ENCODE measurements at places on chromosomes 16 and 17.

GRCh38 chr17:42659079-42659931, at the start of gene TUBG2:
TSS of gene TUBG2 (plus strand) at chr17:42659284. CDS start at chr17:42659504, 220 bp downstream.
- peak; percentile 70 for DNase-seq

DNA sequence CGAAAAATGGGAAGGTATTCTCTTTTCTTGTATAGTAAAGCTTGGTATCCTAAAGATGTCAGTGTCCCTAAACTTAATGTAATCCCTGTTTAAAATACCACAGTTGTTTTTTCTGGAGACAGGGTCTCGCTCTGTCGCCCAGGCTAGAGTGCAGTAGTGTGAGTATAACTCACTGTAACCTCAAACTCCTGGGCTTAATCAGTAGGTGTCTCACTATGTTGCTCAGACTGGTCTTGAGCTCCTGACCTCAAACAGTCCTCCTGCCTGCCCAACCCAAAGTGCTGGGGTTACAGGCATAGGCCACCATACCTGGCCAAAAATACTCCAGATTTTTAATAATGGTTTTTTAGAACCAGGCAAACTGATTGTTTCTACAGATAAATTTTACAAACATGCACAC, 8.2 kb downstream of the DCAF7 start:
- no peak for DNase-seq

- peak; percentile 66 for DNase-seq
Measured at GRCh38 chr17:57114085-57114673, 29.1 kb downstream of the AKAP1 start.

DNA sequence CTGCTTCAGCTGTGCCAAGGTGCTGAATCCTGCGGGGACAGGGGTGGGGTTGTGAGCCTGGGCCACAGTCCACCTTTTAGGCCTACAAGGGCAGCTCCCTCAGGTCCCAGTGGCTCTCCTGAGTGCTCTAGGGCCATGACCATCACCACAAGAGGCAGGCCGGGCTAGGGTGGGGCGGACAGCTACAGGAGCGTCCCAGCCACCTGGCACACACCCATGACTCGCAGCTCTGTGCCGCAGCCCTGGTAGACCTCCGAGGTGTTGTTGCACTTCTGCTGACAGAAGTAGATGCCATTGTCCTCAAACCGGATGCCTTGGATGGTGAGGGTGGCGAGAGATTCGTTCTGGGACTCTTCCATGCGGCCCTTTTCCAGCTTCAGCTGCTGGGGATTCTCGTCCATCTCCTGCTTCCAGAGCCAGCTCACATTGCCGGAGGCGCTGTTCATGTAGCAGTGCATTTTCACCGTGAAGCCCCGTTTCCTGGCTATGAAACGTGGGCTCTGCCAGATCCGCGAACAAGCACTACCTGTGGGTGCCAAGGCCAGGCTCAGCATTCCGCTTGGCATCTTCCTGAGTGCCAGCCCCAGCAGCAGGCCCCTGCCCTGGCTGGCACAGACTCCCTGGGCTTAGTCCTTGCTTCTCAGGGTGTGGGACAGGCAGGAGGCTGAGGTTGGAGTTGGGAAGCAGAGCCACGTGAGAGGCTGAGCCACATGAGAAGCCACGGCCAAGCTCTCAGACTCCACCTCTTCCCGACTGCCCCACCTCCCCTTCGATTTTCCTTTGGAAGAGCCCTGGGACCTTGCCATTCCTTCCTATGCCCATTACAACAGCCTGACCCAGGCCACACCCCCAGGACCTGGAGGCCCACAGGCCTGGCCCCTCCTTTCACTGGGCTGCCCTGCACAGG, 2.0 kb downstream of the CD79B start:
- DNase-seq, result no peak

DNA sequence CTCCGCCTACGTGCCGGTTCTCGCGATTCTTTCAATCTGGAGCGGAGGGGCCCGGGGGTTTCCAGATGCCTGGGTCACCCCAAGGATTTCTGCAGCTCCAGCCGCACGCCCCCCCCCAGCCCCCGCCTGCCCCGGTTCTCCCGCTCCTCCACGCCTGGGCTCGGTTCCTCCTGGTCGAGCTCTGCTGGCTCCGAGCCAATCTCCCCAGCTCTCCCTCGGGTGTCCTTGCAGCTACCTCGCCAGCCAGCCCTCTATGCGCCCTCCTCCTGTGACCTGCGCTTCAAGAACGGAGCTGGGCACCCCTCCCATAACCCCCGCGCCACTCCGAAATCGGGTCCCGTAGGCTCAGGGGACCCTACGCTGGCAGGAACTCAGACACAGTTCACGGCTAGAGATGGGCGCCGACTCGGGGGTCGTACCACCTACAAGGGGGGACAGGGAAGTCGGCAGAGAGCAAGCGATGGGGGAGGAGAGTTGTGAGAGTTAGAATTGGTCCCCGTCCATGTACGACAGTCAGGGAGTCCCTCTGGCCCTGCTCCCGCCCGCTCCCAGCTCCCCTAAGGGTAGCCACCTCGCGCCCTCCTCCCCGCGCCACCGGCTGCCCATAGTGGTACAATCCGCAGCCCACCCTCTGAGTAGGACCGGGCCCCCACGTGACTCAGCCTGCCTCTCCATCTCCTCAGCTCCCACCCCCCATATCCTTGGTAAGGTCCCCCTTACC, 961 bp downstream of the FGF11 start:
- no peak for DNase-seq

GRCh38 chr17:6853764-6854442, 22.4 kb upstream of the TEKT1 start:
- no peak for DNase-seq

- DNase-seq, result no peak
Measured at GRCh38 chr16:25012525-25012991, 2.6 kb downstream of the ARHGAP17 start.

DNA sequence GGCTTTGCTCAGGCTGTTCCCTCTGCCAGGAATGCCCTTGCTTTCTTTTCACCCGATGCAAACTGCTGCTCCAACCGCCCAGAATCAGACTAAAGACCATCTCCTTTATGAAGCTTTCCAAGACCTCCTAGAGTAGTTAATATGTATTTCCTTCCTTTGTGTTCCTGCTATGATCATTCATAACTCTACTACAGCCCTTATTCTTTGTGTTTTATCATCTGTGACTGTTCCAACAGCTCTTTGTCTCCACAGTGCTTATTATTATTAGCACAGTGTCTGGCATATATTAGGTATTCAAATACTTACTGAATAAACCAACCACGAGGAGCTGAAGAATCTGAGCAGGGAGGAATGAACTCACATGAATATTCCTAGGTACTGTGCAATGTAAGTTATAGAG, 7.6 kb downstream of the PSME3IP1 start:
- no peak for DNase-seq

All from CD4-positive, alpha-beta T cell treated with Interferon alpha-2 for 1 hour (primary cell).